ENCODE measurements at places on chromosomes 4 and X.
A peak's percentile ranks its signal among the peaks of the same experiment; 100 is the strongest.

DNA sequence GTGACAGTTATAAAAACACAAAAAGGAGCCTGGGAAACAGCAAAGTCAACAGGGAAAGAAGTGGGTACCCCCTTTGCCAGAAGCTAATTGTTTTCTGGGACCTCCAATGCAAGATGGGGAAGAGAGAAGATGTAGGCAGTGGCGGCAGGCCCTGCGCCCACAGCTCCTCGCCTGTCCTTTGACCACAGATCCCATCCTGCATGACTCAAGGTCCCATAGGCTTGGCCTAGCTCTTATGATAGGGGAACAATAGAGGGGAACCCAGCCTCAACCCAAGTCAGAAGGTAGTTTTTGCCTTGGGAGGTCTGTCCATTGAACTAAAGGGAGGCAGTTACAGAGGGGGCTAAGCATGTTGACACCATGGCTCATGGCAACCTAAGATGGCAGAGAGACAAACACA, 14.2 kb downstream of the ZMYM3 start:
- no peak for DNase-seq

DNA sequence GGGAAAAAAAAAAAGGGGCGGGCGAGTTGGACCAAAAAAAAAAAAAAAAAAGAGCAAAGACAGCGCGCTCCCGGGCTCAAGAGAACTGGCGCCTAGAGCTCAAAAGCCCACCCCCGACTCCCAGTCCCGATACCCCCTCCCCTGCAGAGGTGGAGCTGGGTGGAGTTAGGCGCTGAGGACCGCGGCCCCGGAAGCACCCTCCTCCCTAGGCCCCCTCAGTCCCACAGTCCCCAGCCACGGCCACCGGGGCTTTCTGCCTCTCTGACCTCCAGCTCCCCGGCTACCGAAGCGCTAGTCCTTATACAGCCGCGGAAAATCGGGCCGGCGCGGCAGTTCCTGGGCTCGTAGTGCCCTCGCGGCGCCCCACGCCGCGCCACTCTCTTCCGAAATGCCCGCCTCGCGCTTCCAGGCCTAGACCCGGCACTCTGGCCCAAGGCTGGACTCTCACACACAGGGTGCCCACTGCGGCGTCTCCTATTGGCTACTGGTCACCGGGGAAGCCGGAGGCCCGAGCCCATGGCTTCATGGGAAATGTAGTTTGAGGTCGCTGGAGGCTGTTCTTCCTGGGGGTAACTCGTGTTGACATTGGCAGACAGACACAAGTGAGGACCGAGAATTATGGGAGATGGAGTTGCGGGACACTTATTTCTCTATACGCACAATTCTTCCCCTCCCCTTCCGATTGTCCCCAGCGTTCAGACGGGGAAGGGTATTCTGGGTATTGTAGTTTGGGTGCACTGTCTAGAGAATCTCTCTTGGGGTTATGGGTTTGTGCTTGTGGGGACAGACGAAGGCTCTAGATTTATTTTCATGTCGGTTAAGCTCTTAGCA, at the start of gene ENOX2:
ENOX2 (minus strand) TSS at position 427 of the 831 bp plus-strand sequence. CDS start 199,993 bp downstream, outside the sequence.
- peak; percentile 70 for DNase-seq

DNA sequence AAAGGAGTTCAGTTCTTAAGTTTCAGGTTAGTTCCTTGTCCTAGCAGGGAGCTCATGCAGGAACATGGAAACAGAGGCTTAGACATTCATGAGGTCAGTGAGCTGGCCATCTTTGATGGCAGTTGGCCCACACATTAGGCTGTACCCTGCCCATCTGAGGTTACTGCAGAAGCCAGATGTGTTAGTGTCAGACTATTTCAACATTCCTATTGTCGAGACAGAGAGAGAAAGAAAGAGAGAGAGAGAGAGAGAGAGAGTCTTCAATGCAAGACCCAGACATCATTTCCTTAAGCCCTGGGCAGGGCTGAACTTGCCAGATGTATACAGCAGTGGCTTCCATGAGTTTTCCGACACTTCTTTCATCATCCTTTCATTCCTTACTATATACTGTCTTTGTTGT, 91.3 kb downstream of the PPP1R2C start:
- DNase-seq = no peak

- no peak for DNase-seq
Observed at GRCh38 chr4:156538651-156539257, 432.8 kb downstream of the PDGFC start.

DNA sequence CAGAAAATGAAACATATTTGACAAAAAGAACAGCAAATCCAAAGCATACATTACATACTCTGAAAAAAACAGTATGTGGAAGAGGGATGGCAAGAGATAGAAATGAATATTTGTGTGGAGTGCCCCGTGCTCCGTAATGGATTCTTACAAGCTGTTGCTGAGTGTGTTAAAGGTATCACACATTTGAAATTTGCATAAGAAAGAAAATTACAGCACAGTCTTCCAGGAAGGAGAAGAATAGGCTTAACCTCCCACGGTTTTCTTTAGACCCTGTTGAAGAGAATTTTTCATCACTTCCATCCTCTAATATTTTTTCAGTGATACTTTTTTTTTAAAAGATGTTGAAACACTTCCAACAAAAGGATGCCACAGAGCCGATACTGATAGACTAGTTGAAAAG, 1489.4 kb downstream of the RAPGEF2 start:
- no peak for DNase-seq

DNA sequence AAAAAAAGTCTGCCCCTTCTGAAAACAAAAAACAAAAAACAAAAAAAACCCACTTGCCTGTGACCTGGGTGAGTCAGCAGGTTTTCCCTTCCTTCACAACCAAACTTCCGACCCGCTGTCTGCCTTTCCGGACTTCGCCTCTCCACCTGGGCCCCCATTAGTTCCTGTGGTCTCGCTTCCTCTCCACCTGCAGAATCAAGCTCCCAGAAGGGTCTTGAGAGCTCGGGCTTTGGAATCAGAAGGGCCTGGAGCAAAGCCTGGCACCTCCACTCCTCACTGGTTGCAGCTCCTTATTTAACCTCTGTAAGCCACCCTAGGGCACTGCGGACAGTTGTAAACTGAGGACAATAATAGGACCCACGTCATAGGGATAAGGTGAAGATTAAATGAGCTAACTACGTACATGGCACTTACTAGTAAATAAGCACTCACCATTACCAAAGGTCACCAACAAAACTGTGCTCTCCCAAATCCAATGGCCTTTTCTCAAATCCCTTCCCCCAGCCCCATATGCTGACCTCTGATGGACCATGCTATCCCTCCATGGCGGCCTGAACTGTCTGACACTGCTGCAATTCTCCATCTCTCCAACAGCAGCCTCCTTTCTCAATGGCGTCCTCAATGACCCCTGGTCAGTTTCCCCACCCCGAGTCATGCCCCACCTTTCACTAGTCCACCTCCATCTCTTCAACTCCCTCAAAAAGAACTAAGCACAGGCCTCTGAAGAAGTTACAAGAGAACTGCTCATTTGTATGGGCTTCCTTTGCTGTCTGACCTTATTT, 64.2 kb downstream of the IRF2 start:
- DNase-seq = peak; percentile 16

DNA sequence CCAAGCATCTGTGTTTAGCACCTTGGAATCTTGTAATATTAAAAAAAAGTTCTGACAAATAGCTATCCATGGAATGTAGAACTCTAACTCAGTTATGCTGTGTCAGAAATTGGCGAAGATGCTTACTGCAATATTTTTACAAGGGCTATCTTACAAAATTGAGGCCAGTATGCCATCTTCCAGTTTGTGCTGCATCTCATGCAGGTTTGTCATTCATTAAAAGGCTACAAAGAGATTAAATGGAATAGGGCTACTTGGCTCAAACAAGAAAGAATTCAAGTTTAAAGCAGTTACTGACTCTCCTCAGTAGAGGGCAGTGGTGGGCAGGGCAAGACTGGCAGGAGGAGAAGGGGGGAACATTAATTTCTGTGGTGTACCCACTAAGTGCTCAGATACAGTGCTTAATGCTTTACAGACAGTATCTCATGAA, 66.5 kb downstream of the SHROOM4 start:
- no peak for DNase-seq

DNA sequence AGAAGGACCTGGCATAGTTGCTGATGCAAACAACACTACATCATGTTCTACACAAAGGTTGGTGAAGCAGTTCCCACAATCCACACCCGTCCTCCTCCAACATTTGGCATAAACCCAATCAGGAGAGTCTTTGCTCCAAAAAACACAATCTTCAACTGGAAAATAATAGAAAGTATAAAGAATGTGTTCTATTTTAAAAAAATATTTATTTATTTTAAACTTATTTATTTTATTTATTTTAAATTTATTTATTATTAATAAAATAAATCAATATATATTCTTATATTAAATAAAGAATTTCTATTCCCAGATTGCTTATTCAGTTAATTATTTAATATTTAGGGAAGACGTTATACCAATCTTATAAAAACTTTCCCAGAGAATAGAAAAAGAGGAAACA, 1753.7 kb upstream of the AGA start:
- no peak for DNase-seq

- no peak for DNase-seq
Observed at GRCh38 chrX:102546828-102547493, 30.4 kb upstream of the TMSB15A start.

GRCh38 chrX:68868316-68868715, 39.5 kb downstream of the EFNB1 start:
- DNase-seq = no peak

DNA sequence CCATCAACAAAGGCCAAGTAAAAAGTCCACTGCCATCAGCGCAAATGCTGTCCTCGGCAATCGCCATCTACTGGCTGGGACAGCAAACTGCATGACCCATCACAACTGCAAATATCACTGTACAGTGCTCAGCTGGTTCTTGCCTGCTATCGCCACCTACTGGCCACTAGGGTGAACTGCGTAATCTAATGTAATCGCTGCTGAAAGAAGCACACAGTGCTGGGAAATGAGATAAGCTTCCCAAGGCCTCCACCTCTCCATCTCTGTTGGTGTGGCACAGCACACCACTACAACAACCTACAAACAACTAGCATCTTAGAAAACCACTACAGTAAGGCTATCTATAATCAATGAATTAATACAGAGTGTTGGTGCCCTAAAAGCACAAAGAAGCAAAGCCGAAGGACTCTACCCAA, 298.3 kb downstream of the TEX13A start:
- DNase-seq = peak; percentile 15

DNA sequence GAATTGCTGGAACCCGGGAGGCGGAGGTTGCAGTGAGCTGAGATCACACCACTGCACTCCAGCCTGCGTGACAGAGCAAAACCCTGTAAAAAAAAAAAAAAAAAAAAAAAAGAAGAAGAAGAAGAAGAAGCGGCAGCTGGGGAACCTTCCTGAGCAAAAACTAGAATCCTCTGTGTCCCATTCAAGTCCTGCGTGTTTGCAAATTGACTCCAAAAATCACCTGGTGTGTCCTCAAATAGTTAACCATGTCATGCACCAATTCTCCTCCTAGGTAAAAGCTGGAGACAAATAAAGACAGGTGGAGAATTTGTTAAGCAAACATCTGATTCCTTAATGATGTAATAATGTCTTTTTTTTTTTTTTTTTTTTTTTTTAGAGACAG, 31.9 kb upstream of the ASMTL start:
- DNase-seq = no peak

DNA sequence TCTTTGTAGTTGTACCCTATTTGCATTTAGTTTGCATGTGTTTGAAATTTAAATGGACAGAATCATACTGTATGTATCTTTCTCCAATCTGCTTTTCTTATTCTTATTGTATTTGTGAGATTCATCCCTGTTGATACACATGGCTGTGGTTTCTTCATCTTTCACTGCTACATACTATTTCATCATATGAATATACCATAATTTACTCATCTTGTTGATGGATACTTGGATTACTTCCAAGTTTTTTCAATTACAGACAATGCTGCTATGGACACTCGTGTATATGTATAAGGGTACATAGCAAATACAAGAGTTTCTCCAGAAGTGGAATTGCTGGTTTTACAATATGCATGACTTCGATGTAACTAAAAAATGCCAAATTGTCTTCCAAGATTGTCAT, 11.8 kb upstream of the KLHL8 start:
- no peak for DNase-seq

DNA sequence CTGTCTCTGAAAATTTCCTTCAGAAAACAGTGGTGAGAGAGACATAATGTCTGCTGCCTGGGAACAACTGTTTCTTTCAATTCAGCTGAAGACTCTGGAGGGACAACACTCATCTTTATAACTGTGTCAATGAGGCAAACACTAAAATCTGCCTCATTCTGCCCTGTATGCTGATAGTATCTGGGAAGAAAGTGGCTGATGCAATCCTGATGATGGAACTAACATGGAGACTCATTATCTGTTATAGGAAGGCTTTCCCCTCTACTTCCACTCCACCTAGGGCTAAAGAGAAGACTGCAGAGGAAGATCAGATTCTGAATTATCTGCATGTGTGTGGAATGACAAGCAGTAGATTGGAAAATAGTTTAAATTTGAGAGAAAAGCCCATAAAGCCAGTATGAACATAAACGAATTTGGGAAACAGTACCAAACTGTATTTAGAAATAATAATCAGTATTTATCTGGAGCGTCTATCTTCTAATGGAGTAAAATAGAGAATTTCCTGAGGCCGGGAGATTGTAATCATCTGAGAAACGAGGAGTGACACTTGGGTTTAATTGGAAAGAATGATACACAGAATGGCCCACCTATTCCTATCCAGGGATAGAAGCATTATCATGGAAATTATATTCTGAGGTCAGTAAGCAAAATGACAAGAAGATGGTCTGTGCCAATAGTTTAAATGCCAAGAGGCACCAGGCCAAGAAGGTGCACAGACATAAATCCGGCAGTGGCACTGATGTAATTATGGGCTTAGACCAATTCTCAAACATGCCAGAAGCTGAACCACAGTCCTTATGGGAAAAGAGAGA, 85.4 kb downstream of the SHISA3 start:
- no peak for DNase-seq

GRCh38 chr4:90220459-90220858, 93.3 kb downstream of the CCSER1 start:
- no peak for DNase-seq

DNA sequence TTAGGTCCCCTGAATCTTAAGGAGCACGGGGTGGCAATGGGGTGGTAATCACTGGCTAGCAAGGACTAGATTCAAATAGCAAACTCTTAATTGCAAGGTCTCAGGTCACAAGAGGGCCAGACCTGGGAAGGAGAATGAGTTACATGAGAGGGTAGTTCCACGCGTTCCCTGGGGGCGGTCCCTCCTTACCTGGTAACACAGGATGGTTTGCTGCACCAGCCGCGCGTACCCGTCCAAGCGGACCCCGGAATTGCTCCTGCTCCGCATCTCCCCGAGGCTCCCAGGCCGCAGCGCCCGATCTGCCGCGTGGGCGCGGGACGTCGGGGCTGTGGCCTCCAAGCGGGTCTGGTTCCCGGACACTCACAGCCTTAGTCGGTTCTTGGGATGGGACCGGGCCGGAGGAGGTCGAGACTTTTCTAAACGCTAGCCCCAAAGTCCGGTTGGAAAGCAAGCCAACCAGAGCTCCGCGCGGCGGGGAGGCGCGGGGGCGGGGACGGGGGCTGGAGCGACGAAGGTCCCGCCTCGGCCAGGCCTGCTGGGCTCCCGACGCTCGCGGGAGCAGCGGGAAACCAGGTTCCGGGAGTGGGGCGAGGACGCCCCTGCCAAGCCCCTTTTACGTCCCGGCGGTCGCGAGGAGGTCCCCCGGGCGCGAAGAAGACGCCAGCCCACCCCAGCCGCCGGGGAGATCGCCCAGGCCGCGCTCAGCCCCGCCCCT, at the start of gene PHKA2:
PHKA2 (minus strand) TSS at position 449 of the 715 bp plus-strand sequence; CDS start at position 267, 182 bp downstream.
- DNase-seq = no peak

GRCh38 chr4:173182403-173182802, 13.8 kb downstream of the GALNT7 start:
- no peak for DNase-seq
